Pulmonary artery endothelial cell (primary cell): ENCODE measurements at places on chromosomes 12 and 14. TPM values are rescaled to one million over a fixed set of nuclear protein-coding genes. Genes with fewer than 3 reads are reported as not detected.

DNA sequence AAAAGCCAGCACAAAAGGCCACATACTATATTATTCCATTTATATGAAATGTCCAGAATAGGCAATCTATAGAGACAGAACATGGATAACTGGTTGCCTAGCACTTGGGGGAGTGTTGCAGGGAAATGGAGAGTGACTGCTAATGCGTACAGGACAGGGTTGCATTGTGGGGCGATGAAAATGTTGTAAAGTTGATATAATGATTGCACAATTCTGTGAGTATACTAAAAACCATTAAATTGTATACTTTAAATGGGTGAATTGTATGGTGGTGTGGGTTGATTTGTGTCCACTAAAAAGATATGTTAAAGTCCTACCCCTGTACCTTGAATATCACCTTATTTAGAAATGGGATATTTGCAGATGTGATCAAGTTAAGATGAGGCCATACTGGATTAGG, 7.0 kb upstream of the CAPRIN2 start:
- DNase-seq, result no peak

Gene SYCP3
- under 0.01 and 0.18 TPM in 2 replicates for total RNA-seq

- DNase-seq, result no peak
Observed at GRCh38 chr14:73393375-73393774, 65.0 kb downstream of the NUMB start.

DNA sequence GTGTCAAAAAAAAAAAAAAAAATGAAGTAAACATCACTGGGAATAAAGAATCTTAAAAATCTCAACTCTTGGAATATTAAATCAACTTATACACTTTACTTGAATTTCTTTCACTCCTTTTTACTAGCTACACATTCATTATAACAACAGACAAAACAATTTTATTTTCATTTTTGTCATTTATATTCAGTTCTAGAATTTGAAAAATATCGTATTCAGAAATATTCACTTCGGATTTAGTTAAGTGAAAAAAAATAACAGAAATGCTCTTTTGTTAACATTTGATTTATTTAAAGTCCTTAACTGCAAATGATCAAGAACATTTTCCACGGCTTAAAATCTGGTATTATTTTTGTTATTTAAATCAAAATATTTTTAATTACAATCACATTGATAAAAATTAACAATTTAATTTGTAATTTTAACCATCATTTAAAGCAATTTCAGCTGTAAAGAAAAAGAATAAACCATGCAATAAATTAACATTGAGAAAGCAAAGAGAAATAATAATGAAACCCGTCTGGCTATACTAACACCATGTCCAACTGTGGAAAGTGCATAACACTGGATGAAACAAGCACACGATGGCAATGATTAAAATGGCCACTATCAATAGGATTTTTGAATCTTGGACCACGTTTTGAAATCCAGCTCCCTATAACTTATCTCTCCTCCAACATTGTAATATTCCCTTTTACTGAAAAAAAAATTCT, 5.2 kb downstream of the FOXA1 start:
- DNase-seq, result no peak

DNA sequence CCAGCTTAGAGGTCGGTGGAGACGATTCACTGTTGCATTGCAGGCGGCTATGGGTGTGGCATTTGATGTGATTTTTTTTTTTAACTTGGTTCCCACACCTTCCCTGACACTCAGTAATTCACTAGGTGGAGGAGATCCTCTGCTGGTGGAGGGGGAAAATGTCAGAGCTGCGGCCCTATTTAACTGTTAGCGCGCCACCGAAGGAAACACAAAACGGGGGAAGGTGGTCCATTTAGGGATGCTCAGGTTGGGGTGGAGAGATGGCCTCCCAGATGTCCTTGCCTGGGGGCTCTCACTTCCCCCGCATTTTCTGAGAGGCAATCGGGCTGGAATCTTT, 4.3 kb upstream of the HOXC12 start:
- DNase-seq, result no peak

GRCh38 chr14:59091976-59092375, 96.5 kb upstream of the DAAM1 start:
- DNase-seq, result no peak

- DNase-seq, result no peak
Observed at GRCh38 chr14:98923596-98923995, 348.4 kb downstream of the BCL11B start.

DNA sequence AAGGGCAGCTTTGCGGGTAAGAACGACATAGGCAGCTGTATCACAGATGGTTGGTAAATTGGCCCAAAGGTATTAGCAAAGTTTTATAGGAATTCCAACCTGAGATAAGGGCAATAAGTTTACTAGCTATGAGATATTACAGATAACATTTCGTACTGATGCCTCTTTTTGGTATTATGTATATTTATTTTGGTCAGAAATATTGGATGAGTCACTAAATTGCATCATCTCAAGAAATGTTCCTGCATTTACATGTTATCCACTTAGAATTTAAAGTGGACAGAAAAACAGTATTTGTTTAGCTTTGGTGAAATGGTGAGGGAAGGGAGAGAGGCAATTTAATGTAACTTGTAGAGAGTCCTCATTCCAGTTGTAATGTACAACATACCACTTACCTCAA, 65.1 kb upstream of the PZP start:
- DNase-seq, result no peak

DNA sequence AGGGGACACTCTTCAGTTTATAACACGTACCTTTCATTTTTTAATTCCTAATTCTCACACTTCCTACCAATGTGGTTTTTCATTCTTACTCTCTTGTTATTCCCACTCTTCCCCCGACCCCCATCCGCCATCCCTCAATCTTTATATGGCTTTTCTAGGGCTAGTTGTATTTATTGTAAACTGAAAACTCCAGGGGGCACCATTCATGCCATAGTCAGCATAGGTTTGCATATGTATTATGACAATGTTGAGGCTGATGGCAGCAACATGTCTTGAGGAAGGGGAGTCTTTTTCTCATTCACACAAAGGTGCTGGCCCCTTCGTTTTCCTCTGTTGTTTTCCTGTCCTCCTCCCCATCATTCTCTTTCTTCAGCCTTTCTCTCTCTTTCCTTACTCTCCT, 27.7 kb upstream of the LTA4H start:
- DNase-seq, result no peak
